IPS DF 19.7 (cell line): ENCODE measurements at places on chromosomes 16 and 17.

DNA sequence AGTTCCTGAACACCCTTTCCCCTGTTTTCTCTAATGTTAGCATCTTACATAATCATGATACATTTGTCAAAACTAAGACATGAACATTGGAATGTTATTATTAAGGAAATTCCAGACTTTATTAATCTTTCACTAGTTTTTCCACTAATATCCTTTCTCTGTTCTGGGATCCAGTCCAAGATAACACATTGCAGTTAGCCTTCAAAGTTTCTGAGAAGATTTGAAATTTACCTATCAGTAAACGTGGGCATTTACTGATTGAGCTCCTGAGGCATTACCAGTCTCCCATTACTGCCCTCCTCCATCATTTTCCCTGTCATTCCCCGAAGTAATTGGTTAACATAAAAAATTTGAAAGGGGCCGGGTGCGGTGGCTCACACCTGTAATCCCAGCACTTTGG lies 5.7 kb upstream of the CD300LG start:
- DNase-seq: no peak

GRCh38 chr16:66585481-66586239 lies 6.4 kb downstream of the CMTM2 start:
- DNase-seq: no peak

GRCh38 chr16:48576927-48577326 lies 33.1 kb downstream of the N4BP1 start:
- DNase-seq: no peak

GRCh38 chr17:80839970-80840369 lies 151.7 kb upstream of the CHMP6 start:
- no peak for DNase-seq

DNA sequence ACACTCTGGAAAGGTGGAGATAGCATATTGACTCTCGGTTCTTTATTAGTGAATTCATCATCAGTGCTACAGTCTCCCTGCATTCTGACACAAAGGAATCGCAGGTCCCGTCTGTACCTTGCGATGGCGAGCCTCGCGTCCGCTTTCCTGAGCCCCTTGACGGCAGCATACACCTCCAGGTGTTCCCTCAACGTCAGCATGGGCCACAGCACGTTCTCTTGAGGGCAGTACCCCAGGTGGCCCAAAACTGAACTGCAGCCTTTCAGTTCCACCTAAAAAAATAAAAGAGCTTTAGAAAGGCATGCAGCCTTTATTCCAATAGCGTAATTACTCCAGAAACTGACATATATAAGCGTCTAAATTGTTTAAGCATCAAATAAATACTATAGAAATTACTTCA lies 24.2 kb upstream of the ABCA9 start:
- DNase-seq: peak; percentile 59

DNA sequence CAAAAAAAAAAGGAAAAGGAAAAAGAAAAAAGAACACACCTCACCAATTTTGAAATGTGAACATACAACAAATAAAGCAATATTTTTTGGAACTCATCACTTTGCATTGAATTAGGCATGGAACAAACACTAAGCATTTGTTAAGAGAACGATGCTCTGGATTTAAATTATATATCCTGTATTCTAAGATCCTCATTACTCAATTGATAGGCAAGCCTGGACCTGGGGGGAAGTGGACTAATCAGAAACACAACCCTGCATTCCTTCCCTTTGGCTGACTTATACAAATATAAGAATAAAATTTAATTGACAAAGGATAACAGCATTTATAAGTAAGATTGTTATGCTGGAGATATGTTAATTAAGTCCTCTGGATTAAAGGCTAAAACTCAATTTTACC lies 2.2 kb downstream of the GJC1 start:
- DNase-seq: no peak

DNA sequence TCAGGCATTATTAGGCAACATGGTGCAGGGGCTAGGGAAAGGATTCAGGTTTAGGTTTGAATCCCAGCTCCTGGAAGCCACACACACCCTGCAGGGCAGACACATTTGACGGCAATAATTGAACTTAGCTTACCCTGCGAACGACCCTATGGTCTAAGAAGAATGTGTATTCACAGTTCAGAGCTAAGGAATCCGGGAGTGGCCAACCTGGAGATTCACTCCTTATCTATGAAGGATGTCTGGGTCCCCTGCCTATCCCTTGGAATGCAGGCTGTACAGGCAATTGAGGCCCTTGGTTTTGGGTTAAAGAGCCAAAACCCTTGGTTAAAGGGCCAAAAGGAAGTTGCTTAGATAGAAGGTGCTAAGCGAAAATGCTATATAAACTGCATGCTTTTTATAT lies 2.9 kb upstream of the SYT17 start:
- DNase-seq: no peak

DNA sequence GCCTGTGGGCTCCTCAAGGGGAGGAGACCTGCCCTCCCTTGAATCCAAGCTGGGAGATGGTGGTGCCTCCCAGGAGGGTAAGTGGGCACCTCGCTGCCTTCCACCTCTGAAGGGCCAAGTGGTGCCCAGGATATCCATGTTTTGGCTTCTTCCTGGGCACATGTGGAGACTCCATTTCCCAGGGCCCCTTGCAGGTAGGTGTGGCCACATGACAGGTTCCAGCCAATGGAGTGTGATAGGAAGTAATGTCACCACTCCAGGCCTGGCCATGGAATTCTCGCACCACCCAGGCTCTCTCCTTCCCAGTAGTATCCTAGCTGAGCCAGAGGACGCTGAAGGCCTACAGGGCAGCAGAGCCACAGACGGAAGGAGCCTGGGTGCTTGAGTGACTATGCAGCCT lies 17.6 kb upstream of the PEMT start:
- peak; percentile 40 for DNase-seq

DNA sequence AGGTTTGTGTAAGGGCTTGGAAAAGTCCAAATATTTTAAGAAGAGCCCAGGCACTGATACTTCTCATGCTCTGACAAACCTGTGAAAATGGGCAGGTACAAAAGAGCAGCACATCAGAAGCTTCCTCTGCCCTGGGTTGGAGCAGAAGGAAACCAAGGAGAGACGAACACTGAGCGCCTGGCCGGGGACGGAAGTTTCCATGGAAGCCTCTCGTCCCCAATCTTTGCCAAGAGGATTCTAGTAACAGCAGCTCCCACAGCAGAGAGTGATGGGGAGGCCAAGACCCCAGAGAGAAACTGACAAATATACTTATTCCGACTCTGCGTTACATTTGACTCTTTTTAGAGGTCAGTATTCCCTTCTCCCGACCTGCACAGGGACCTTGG lies 268.5 kb downstream of the C16orf95 start:
- no peak for DNase-seq

- no peak for DNase-seq
These were observed 482.5 kb upstream of the CDH5 start for GRCh38 chr16:65884018-65884417.

DNA sequence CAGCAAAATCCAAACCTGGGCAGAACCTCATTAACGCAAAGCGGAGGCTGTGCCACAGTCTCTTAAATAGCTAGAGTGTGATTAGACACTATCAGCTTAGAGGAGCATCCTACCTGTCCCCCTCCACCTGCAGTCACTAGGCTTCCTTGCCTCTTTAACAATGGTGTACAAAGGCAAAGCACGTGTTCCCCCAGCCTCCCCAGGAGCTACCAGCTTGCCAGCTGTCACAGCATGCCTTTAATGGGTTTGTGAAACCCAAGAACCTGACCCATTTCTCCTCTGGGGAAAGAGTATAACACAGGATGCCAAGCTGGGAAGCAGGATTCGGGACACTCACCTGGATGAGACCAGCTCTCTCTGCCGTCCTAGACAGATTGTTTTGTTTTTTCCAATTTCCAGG lies 37.2 kb upstream of the TBX2 start:
- DNase-seq: no peak

DNA sequence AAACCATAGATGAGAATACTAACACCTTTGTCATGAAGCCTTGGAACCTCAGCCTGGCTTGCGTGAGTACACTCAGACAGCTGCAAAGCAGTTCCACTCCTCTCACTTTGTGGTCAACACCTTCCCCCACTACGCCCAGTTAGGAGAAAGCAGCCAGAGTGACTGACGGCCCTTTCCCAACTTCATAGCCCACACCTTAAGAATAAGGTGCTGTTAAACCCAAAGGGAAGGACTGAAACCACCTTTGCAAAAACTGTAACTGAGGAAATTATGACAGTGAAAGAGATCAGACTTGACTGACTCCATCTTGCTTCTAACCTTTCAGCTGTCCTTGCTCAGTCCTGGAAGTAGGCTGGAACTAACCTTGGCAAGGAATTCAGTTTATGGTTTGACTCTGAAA lies 13.7 kb downstream of the N4BP1 start:
- no peak for DNase-seq

- DNase-seq: no peak
These were observed 24.4 kb upstream of the ZC3H18 start for GRCh38 chr16:88545781-88546180.

GRCh38 chr16:77761204-77761603 lies 27.2 kb upstream of the VAT1L start:
- no peak for DNase-seq

- DNase-seq: peak; percentile 93
These were observed 593 bp upstream of the HEXIM1 start for GRCh38 chr17:45147581-45148182.

GRCh38 chr17:45984368-45984767 lies 14.7 kb upstream of the STH start:
- DNase-seq: no peak

GRCh38 chr17:63805591-63805990 lies 21.6 kb upstream of the PSMC5 start:
- DNase-seq: no peak

GRCh38 chr17:16027708-16028584 lies 28.3 kb downstream of the TTC19 start:
- DNase-seq: no peak

DNA sequence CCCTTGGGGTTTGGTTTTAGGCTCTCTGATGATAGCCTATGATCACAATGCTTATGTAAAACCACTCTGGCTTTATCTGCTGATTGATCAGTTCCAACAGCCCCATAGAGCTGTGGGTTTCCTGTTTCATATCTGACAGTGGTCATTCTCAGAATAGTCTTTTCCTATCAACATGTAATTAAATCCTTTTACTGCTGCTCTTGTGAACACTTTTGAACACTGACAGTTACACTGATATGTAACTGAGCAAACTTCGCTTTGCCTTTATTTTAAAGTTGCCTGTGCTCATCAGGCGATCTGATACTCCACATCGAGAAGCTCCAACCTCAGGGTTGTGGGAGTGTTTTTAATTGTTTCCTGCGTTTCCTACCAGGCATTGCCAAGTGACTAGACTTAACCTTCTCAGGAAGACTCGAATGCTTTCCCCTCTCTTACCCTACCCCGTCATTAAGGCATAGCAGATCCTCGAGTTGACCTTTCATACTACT lies 17.3 kb upstream of the CLEC18B start:
- no peak for DNase-seq

- no peak for DNase-seq
These were observed 8.1 kb downstream of the RPL19 start for GRCh38 chr17:39208136-39208535.

DNA sequence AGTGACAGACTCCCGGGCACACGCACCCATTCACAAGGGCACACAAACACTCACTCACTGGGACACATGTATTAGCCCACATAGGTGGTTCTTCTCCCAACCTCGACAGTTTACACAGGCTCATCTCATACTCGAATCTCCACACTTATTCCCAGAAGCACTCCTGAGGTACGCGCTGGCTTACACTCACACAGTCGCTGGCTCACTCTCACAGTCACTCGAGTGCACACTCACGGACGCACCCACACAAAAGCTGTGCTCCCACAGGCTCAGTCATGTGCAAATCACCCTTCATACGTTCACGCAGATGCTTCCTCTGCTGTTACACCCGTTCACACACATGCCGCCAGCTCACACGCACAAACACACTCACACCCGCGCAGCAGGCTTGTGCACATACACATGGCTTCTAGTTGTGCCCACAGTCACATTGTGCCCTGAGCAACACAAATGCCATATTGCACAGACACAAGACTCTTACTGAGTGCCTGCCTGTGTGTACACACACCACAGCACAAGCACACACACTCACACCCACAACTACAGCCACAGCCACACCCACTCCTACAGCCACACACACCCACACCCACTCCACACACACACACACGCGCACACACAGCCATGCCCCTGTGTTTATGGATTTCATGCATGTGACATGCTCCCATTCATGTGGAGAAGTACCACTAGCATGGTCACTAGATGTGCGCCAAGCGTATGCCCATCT lies 8.4 kb upstream of the PRR29 start:
- no peak for DNase-seq

DNA sequence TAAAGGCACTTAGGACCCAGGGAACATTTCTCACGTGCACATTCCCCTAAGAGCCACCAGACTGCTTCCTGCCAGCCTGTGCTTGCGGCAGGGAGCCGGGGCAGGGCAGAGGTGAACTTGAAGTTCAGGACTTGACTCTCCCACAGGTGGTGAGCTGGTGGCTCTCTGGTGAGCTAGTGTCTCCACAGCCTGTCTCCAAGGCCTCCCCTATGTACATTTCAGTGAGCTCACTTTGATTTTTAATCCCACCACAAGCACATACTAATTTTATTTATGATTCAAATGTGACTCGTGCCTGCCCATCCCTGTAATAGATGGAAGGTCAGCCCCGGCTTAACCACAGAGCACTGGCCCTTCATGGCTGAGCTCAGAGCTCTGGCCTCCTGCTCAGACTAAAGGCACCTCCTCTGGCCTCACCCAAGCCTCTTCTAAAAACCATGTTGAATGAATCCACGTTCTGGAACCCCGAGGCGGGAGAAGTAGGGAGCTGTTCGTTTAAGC lies 9.2 kb downstream of the SNN start:
- DNase-seq: no peak

- DNase-seq: no peak
These were observed 149.9 kb downstream of the CLEC16A start for GRCh38 chr16:11094075-11094856.

- DNase-seq: no peak
These were observed 258.6 kb downstream of the NTN1 start for GRCh38 chr17:9279893-9280292.

DNA sequence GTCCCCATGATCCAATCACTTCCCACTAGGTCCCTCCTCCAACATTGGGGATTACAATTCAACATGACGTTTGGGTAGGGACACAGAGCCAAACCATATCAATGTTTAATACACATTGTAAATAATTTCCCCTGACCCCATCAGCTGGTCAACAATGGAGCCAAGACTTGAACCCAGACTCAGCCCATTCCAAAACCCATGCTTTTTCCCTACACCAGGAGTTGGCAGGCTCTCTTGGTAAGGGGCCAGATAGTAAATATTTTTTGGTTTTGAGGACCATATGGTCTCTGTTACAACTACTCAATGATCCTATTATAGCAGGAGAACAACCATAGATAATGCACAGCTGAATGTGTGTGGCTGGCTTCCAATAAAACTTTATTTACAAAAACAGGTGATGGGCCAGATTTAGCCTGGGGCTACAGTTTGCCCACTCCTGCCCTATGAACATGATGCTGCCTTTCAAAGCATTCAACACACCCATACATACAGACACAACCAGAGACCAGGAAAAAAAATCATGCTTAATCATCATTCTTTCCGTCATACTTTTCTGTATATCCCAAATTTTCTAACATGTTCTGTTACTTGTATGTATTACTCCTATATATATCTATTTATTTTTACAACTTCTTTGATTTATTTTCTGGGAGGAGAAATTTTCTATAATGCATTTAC lies 22.1 kb upstream of the MSI2 start:
- no peak for DNase-seq

- DNase-seq: no peak
These were observed at the start of gene GAS7 for GRCh38 chr17:10198509-10199249. GAS7 (minus strand) TSS chr17:10198606.
